T47D (cell line): ENCODE measurements at places on chromosomes 6 and 20.
A peak's percentile ranks its signal among the peaks of the same experiment; 100 is the strongest.

GRCh38 chr6:115221198-115221597, 839.5 kb downstream of the FRK start:
- no peak for DNase-seq

DNA sequence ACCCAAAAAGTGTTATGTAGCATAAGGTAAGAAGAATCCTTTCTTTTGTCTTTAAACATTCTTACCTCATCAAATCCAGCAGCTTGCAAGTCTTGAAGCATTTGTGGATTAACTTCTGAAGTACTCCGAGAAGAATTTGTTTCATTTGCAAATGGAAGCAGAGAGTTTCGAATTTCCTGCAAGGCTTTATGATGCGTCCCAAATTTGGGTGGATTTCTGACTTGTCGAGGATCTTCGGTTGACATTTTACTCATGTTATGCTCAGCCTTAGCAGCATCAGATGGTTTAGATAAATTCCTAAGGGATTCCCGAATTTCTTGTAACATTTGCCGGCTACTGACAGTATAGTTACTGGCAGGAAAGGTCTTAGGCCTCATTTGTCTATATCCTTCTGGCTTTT, 16.2 kb downstream of the LATS1 start:
- DNase-seq, result no peak

GRCh38 chr6:14784596-14785492, 461.0 kb upstream of the JARID2 start:
- DNase-seq, result no peak

DNA sequence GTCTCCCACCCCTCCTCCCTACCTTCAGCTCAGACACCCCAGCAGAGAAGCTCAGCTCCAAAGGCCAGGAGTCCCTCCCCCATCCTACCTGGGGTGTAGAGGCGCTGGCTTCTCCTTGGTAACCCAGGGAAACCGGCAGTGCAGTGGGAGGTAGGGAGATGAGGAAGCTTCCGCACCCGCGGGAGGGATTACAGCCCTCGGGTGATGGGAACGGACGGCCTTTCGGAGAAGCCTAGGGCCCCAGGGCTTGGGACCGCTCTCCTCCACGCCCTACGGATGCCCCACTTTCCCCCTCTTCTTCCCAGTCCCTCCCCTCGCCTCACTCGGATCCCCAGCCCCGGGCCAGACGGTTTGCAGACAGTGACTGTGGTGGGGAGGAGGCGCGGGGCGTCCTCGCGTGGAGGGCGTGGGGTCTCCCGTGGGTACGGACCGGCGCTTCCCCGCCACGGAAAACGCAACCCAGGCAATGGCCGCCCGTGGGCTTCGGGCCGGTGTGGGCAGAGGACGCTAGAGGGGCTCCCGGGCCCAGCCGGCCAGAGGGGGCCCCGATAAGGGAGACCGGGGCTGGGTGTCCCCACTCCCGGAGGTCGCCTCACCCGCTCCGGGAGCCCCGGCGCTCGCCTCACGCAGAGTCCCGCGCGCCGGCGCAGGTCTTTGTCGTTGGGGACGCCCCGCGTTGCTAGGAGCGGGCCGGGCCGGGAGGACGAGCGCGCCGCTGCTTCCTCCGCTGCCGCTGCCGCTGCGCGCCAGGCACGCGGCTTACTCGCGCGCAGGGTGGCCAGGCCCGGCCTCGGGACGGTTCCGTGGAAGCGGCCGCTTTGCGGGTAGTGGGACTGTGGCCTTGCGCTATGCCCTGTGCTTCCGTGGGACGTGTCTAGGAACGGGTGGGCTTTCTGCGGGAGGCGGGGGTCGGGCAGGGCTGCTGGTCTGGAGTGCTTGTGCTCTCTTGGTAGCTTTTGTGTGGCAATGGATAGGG, 15.8 kb downstream of the AARS2 start:
- peak; percentile 60 for DNase-seq

- DNase-seq, result no peak
Observed at GRCh38 chr6:1597924-1598323, 11.8 kb upstream of the FOXC1 start.

GRCh38 chr6:3382326-3383279, 74.2 kb downstream of the SLC22A23 start:
- DNase-seq, result no peak

DNA sequence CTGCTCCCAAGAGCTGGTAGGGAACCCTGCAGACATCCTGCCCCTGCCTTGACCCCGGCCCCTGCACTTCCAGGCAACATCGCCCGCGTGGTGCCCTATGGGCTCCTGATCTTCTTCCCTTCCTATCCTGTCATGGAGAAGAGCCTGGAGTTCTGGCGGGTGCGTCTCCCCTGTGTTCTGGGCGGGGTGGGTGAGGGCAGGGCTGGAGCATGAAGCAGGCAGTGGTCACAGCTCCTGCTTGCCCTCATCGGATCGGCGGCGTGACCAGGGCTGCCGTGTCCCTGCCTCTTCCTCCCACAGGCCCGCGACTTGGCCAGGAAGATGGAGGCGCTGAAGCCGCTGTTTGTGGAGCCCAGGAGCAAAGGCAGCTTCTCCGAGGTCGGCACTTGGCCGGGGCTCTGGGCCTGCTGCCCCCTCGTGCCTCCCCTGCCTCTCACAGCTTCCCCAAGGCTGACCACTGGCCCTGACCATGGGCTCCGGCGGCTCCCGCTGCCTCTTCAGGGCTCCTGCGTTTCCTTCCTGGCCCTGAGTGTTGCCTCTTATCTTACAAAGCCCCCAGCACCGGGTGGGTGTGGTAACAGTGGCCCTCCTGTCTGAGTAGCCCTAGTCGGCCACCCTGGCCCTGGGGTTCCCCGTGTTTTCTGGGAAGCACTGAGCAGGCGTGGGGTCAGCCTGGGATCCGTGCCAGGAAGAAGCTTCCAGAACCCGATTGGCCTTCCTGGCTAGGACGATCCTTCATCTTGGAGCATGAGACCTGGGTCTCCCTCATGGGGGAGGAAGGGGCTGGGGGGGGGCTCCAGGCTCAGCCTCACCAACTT, 8.0 kb upstream of the TNFRSF6B start:
- DNase-seq, result no peak

DNA sequence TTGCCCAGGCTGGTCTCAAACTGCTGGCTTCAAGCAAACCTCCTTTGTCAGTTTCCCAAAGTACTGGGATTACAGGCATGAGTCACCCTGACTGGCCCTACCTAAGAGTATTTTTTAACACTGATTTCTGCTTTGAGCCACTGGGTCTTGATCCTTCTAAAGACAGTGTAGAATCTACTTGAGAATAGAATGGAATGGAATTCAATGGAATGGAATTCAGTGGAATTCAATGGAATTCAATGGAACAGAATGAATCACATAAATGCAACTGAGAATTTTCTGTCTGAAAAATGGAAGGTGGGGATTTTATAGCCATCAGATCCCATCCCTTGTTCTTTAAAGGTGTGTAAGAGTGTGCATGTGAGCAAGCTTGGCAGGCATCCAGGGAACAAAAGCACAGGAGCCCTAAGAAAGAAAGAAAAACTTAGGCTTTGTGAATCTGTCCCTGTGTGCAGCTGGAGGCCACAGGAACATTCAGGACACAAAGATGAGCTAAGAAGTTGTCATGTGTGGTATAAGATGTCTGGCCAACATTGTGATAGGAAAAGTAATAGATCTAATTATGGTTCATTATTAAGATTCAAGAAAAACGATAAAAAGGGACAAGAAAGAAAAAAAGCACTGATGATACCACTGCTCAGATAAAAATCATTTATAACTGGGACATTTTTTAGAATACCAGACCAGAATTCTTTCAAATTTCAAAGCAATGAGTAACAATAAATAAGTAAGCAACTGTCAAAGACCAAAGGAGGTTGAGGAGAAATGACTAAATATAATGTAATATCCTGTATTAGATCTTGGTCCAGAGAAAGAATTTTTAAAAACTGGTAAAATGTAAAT, 681.0 kb upstream of the GJE1 start:
- no peak for DNase-seq

DNA sequence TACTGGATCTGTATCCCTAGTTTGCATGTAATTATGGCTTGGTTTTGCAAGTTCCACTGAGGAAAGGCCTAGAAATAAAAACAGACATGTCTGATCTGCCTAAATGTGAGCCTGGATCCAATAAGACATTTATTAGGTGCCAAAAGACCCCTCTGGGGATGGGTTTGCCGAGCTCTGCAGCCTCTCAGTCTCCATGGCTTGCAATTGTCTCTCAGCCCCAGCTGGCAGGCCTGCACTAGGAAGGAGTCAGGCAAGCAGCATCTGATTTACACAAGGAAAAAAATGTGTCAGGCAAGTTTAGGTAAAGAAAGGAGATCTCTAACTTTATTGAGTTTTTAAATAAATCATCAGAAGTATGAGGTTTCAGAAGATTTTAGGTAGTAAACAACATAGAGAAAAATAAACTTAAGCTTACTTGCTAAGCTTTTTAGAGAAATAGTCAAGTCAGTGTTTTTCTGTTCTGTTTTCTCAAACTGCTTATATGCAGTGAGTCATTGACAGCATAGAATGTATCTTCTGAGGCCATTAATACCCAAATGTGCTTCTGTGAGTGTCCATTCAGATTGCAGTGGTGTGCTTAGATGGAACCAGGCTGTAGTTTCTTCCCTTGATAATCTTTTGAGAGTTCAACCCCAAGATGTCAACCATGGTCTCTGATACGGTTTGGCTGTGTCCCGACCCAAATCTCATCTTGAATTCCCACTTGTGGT, 121.0 kb downstream of the FHL5 start:
- DNase-seq, result no peak

GRCh38 chr6:127118298-127119101, at the start of gene RSPO3:
TSS of gene RSPO3 (plus strand) at chr6:127118671. CDS start at chr6:127119193, 522 bp downstream.
- peak; percentile 24 for DNase-seq

- DNase-seq, result no peak
Observed at GRCh38 chr6:88179692-88180091, 13.5 kb upstream of the CNR1 start.

- DNase-seq, result no peak
Observed at GRCh38 chr6:47592131-47592840, 106.1 kb upstream of the ADGRF4 start.

- DNase-seq, result no peak
Observed at GRCh38 chr6:6004390-6004995, 2.2 kb downstream of the NRN1 start.

DNA sequence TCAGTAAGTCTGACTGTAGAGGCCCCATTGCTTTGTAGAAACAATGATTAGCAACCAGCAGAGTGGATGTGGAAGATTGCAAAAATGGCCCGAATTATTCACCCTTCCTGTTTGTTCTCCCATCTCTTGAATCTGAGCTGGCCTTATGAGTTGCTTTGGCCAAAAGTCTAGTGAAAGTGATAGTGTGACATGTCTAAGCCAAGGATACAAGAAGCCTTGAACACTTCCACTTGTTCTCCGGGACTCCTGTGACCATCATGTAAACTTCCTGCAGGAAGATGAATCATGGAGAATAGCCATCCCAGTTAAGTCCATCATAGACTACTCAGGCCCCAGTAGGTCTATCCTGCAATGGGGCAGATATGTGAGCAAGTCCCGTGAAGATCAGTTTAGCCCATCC, 252.0 kb upstream of the JAG1 start:
- DNase-seq, result no peak

GRCh38 chr6:39102071-39102820, 12.7 kb downstream of the SAYSD1 start:
- DNase-seq, result peak; percentile 45

DNA sequence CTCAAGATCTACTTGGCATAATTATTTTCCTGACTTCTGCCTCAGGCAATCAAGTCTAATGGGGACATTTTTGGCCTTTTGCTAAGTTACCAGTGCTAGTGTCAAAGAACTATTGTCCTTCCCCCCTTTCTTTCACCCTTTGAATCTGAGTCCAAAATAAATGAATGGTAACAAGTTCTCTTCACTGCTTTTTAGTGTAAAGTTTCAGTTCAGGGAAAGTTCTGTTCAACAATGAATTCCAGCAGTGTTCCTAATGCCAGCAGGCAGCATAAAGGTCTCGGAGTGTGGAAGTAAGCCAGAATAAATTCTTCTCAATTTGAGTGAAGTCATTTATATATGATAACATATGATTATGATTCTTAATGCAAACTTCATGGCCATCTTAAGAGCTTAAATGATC, 20.8 kb upstream of the TSPYL1 start:
- DNase-seq, result no peak

DNA sequence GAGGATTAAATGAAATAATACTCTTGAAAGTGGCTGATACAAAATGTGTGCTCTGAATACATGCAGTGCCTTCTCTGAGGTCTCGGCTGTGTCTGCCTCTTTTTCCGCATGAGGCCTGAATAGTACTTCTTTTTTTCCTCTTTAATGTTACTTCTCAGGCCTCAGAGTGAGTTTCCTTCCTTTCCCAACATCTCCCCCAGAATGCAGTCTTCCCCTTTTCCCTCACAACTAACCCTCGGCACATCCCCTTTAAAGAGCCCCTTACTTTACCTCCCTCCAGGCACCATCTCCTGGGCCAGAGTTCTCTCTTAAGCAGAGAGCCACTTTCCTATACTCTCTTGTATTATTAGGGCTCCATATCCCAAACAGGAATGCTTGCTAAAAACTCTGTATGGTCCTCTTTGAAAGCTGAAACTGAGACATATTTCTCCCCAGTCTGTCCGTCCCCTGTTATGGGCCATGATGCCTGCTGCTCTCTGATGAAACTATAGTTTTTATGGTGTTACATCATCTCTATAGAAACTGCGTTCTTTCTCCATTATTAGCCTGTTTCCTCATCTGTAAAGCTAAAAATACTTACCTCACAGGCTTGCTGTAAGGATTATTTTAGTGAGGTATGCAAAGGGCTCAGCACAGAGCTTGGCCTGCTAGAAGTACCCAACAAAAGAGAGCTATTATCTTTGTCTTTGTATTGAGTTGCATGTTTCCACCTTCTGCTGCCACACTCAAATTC, 2.3 kb downstream of the PLAGL2 start:
- DNase-seq, result no peak

DNA sequence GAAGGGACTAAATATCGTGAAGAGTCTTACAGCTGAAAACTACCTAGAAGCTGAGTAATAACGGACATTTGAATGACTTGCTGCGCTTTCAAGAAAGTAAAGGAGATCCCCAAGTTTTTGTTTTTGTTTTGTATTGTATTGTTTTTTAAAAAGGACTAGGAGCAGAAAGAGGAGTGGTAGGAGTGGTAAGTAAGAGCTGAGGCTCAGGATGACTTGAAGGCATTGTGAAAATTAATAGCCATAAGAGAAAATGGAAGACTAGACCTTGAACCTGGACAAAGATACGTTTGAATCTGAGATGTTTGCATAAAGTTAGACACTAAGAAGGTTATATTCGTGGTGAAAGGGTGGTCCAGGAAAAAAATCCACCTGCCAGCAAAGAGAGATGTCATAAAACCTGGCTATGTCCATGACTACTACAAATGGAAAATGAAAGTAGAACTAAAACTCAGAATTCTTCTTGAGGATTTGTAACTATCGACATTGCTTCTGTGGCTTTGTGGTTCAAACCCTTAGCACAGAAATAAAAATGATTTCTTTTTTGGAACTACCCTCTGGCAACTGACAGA, 824.8 kb upstream of the FLRT3 start:
- no peak for DNase-seq
